A172 (cell line): ENCODE measurements at places on chromosomes 3 and 15. TPM values are rescaled to one million over a fixed set of nuclear protein-coding genes. Genes with fewer than 3 reads are reported as not detected.

FAM3D gene
- total RNA-seq, result not detected in 2 replicates

SLC28A1 gene
- not detected in 2 replicates for total RNA-seq

FBXO45 gene
- total RNA-seq, result 22.7 and 28.7 TPM in 2 replicates

GNAT1 gene
- not detected in 2 replicates for total RNA-seq

GHSR gene
- total RNA-seq, result not detected in 2 replicates
